ENCODE measurements at places on chromosomes 5 and 9. TPM values are rescaled to one million over a fixed set of nuclear protein-coding genes. Genes with fewer than 3 reads are reported as not detected.

DNA sequence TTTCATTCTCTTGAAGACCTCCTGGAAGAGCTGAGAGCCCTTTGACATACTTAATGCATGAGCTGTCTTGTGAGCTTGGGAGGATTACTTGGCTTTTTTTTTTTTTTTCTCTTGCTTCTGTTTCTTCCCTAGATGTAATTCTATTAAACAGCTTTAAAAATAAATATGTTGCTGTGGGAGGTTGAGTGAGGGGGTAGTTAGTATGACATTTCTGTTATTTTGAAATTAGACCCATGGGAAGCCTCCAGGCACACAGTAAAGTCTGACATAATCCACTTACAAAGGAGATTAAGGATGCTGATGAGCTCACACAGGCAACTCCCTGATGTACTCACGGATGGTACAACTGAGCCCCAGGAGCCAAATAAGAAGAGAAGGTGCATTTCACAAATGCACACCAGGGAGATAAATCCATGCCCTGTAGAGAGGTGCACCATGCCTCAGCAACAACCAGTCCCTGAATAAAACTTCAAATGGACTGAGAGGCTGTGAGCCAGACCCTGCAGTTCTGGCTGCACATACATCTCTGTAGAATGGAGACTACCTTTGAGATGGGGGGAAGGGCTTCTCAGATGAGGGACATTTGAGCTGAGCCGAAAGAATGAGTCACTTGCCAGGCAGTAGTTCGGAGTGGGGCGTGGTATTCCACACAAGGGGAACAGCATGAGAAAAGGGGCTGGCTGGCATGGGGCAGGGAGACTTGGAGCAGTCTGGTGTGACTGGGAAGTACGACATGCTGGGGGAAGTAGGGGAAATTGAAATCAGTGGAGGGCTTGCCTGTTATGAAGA is 68.7 kb downstream of the ACTL7B start:
- DNase-seq, result no peak
- peaks cover 28% of the 10 kb centered on the region for H3K4me1 ChIP-seq
- H3K27me3 ChIP-seq, result no peaks in the 10 kb centered on the region
- H3K36me3 ChIP-seq, result no peaks in the 10 kb centered on the region

- no peak for DNase-seq
- no peak overlapping the region for H3K27ac ChIP-seq
- H3K36me3 ChIP-seq, result no peaks in the 10 kb centered on the region
- H3K4me1 ChIP-seq, result peaks cover 6% of the 10 kb centered on the region
- H3K4me3 ChIP-seq, result no peak overlapping the region
Measured at GRCh38 chr9:105328872-105329718, 84.6 kb downstream of the SLC44A1 start.

DNA sequence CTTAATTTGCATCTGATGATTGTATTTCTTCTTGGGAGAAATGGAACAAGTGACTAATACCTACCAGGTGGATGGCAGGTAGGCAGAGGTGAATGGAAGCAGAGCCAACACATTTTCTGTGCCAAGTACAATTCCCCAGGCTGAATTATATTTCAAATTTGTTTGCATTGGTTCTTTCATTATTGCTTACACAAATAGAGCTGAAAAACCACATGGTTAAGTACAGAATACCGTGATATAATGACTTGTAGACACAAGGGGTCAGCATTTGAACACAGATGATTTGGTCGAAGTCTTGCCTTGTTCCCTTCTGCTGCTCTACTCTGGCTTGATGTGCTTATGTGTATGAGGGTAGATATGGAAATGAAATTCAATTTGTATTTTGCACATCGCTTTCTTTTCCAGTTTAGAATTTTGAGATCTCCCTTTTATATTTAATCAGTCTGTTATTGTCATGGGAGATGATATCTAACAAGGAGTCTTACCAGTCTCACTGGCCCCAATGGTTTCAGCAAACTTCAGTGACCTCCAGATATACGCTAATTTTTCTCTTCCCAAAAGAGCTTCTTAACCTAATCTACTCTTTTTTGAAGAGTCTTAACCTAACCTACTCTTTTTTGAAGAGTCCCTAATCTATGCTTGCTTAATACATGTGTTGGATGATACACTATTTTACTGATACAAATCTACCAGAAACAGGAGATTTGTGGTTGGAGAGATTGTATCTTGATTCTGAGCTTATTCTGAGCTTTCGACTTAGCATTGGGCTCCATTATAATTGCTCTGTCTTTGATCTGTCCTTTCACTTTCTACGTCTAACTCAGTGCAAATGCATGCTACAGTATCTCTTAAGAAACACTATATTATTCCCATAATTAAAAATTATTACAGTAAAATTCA is 88.1 kb downstream of the PCSK1 start:
- no peak overlapping the region for H3K4me3 ChIP-seq
- no peaks in the 10 kb centered on the region for H3K27me3 ChIP-seq
- no peaks in the 10 kb centered on the region for H3K4me1 ChIP-seq
- DNase-seq, result no peak
- H3K36me3 ChIP-seq, result no peaks in the 10 kb centered on the region
- H3K27ac ChIP-seq, result no peak overlapping the region

DNA sequence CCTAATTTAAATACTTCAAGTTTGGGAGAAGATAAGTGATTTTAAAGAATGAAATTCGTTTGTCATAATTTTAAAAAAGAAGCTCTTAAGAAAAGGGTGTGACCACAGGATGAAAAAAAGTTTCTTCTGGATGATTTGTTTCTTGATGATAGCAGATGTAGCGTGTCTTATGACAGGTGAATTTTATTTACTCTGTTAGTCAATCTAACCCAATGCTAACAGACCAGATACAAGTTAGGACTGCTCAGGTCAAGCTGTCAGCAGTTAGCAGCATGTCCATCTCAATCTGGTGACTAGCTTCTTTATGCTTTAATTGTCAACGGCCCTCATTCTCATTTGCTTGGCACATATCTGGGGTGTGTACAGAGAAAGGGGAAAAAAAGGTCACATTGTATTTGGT is 456.0 kb downstream of the BNC2 start:
- no peaks in the 10 kb centered on the region for H3K4me1 ChIP-seq
- DNase-seq, result no peak
- H3K4me3 ChIP-seq, result no peak overlapping the region
- no peak overlapping the region for H3K27ac ChIP-seq
- no peaks in the 10 kb centered on the region for H3K36me3 ChIP-seq

- no peaks in the 10 kb centered on the region for H3K4me1 ChIP-seq
- H3K4me3 ChIP-seq, result no peak overlapping the region
- no peaks in the 10 kb centered on the region for H3K36me3 ChIP-seq
- H3K27ac ChIP-seq, result no peak overlapping the region
- no peaks in the 10 kb centered on the region for H3K27me3 ChIP-seq
Measured at GRCh38 chr5:19927919-19928318, 60.1 kb downstream of the CDH18 start.

DNA sequence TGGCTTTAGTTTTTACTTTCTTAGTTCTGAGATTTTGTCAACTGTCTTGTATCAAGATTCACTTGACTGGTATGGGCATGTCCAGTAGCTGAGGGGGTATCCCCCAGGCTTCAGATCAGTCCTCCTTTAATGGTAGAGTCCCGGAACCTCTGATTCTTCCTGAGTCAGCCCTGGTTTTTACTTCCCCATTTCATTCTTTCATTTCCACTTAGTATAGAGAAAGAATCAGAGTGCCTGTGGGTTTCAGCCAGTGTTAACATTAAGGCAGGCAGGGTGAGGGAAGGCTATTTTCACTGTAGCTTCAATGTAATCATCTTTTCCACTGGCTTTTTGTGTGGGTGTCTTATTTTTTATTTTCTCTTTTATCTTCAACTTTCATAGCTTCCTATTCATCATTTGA is 8.3 kb upstream of the COMMD10 start:
- no peaks in the 10 kb centered on the region for H3K36me3 ChIP-seq
- no peak overlapping the region for H3K27ac ChIP-seq
- H3K27me3 ChIP-seq, result no peaks in the 10 kb centered on the region
- no peak for DNase-seq
- H3K4me1 ChIP-seq, result peaks cover 6% of the 10 kb centered on the region

GRCh38 chr5:124663101-124663506 is 83.3 kb downstream of the ZNF608 start:
- no peak overlapping the region for H3K27ac ChIP-seq
- DNase-seq, result no peak
- peaks cover 54% of the 10 kb centered on the region for H3K4me1 ChIP-seq
- no peak overlapping the region for H3K4me3 ChIP-seq
- no peaks in the 10 kb centered on the region for H3K36me3 ChIP-seq
- no peaks in the 10 kb centered on the region for H3K27me3 ChIP-seq

DNA sequence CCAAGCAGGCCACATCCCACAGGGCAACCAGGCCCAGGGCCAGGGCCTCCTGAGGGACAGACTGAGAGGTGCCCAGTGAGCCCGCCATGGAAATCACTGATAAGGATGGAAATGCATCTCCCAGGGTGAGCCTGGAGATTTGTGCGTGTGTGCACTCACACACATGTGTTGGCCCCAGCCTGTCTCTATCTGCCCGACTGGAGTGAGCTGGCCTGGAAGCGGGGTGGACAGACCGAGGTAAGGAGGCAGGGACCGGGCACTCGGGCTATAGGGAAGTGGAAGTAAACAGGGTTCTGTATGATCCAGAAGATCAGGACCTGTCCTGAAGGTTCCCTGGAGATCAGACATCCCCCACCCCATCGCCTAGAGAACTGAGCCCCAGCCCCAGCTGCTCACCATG is 17.4 kb downstream of the GFI1B start:
- H3K4me1 ChIP-seq, result no peaks in the 10 kb centered on the region
- DNase-seq, result no peak
- H3K27me3 ChIP-seq, result peaks cover 69% of the 10 kb centered on the region
- no peak overlapping the region for H3K4me3 ChIP-seq
- H3K36me3 ChIP-seq, result no peaks in the 10 kb centered on the region

GRCh38 chr5:117246424-117246823 is 671.8 kb upstream of the SEMA6A start:
- no peaks in the 10 kb centered on the region for H3K27me3 ChIP-seq
- DNase-seq, result no peak
- H3K27ac ChIP-seq, result no peak overlapping the region
- H3K4me3 ChIP-seq, result no peak overlapping the region
- H3K4me1 ChIP-seq, result no peaks in the 10 kb centered on the region
- no peaks in the 10 kb centered on the region for H3K36me3 ChIP-seq

- no peaks in the 10 kb centered on the region for H3K36me3 ChIP-seq
- H3K27ac ChIP-seq, result peak within 1 kb of the TSS; percentile 57
- peaks cover 14% of the 10 kb centered on the region for H3K4me1 ChIP-seq
- no peaks in the 10 kb centered on the region for H3K27me3 ChIP-seq
- peak within 1 kb of the TSS; percentile 73 for H3K4me3 ChIP-seq
Measured at GRCh38 chr5:149357370-149358293, at the start of gene PCYOX1L. Gene PCYOX1L, plus strand, starts transcription at chr5:149358046. Its CDS starts 23 bp downstream, at chr5:149358069.

- H3K36me3 ChIP-seq, result no peaks in the 10 kb centered on the region
- no peak for DNase-seq
- H3K4me1 ChIP-seq, result no peaks in the 10 kb centered on the region
- no peak overlapping the region for H3K4me3 ChIP-seq
- no peak overlapping the region for H3K27ac ChIP-seq
Measured at GRCh38 chr5:137575847-137576246, 76.7 kb upstream of the SPOCK1 start.

DNA sequence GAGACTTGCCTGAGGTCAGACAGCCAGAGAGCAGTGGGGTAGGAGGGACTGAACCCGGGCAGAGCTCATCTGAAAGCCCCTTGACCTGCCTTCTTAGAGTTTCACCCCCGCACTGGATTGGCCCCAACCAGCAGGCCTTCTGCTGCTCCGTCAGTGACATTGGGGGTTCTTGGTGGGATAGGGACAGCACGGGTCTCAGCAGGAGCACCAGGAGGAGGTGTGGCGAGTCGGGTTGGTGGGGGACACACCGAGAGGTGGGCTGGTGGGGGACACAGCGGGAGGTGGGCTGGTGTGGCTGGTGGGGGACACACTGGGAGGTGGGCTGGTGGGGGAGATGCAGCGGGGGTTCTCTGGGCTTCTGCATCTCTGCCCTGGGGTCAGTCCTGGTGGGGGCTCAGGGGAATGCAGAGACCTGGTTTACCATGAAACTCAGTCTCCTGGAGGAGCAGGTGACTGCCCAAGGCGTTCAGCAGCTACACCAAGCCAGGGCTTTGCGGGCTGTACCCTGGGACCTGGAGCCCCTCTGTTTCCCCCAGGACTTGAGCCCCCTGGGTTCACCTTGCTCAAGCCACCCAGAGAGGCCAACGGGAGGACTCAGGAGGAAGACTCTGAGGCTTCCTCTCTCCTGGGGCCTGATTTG is 28.1 kb upstream of the RNU6ATAC start:
- no peak overlapping the region for H3K27ac ChIP-seq
- no peaks in the 10 kb centered on the region for H3K36me3 ChIP-seq
- H3K4me3 ChIP-seq, result no peak overlapping the region
- DNase-seq, result no peak

DNA sequence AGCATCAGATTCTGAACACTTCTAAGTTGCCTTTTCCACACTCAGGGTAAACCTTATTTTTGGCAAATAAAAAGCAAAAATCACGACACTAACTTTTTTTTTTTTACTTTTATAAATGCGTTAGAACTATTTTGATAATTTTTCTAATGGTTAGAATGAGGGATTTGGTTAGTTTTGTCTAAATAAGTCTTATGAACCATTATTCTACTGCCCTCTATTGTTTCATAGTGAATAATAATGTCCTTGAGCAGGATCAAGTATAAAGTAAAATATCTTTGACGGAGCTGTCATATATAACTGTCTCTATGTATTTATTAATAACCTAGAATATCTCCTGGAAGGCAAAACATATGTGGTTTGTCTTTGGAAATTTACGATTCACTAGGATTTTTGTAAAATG is 631.8 kb downstream of the GABRG2 start:
- no peaks in the 10 kb centered on the region for H3K27me3 ChIP-seq
- H3K4me3 ChIP-seq, result no peak overlapping the region
- no peak overlapping the region for H3K27ac ChIP-seq
- no peaks in the 10 kb centered on the region for H3K4me1 ChIP-seq
- DNase-seq, result no peak

DNA sequence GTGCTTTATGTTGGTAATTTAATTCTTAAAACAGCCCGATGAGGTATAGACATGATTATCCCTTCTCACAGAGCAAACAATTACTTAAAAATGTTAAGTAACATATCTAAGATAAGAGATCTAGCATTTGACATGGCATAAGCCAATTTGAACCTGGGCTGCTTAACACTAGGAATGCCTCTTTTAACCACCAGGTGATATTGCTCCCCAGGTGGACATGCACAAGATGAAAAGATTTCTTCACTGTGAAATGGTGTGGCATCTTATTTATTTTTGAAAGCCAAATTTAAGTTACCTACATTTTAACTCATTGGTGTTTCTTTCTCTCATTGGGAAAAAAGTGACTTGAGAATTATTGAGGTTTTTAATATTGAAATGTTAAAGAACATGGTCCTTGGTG is 15.8 kb upstream of the LRRC70 start:
- H3K27ac ChIP-seq, result no peak overlapping the region
- no peak for DNase-seq
- H3K36me3 ChIP-seq, result peaks cover 48% of the 10 kb centered on the region
- no peak overlapping the region for H3K4me3 ChIP-seq

- peak overlapping the region; percentile 45 for H3K27ac ChIP-seq
- peak; percentile 78 for DNase-seq
- no peak overlapping the region for H3K4me3 ChIP-seq
- H3K36me3 ChIP-seq, result no peaks in the 10 kb centered on the region
- no peaks in the 10 kb centered on the region for H3K27me3 ChIP-seq
Measured at GRCh38 chr9:129726322-129727160, 26.3 kb downstream of the PTGES start.

BNC2 gene
- 2.4 TPM for total RNA-seq

FBP1 gene
- total RNA-seq, result 1.5 TPM

LHX6 gene
- total RNA-seq, result 8.5 TPM

HAUS6 gene
- total RNA-seq, result 6.9 TPM

PKN3 gene
- total RNA-seq, result 5.6 TPM

PIP5KL1 gene
- 0.51 TPM for total RNA-seq
